Dorsolateral prefrontal cortex (tissue), 122 donors: ENCODE measurements at places on chromosomes 7 and 10.

GRCh38 chr10:96374639-96374984, 15.8 kb upstream of the OPALIN start:
- peak; percentile 30 for DNase-seq

DNA sequence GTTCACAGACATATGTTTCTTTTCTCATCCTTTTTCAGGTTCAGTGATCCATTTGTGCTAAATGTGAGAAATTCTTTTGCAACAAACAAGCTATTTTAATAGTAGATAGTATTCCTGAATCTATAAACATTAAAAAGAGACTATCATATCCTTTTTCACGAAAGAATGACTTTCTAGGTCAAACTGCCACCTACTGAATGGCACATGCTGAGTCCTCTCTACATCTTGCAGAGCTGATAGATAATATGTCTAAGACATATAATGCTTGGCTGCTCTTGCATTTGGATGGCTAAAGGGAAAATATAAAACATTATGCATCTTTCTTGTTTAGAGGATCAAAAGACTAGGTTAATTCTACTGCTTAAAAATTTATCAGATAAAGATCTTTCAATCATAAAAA, 114.1 kb upstream of the SLC26A5 start:
- DNase-seq = no peak

DNA sequence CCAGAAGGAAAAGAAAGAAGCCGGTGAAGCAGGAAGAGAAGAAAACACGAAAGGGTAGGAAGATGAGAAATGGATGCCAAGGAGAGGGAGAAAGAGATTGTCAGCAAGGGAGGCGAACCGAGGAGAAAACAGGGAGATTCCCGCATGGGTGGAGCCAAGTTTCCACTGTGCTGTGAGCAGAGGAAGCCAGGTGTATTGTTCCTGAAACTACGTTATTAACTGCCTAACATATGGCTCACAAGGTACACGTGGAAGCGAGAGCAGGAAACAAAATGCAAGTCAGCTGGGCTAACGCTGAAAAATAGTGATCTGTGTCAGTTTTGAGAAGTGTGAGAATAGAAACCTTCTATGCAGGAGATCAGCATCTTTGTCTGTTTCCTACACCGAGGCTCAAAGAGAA, 20.4 kb upstream of the HIPK2 start:
- DNase-seq = no peak

DNA sequence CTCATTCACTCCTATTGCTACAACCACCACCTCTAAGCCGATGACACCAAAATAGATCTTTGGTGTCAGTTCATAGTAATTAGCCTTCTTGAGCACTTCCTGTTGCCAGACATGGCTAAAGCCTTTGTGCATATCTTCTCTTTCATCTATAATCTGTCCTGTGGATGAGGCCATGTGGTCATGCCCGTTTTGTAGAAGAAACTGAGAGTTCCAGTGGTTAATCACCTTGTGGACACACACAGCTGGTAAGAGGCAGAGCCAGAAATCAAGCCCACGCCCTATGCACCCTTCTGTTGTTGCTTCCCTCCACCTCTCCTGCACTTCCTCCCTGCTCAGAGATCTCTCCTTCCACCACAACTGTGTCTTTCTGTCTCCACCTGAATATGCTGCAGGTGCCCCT, 285.1 kb upstream of the PFKP start:
- DNase-seq = no peak

- DNase-seq = no peak
Observed at GRCh38 chr7:39507866-39508551, 58.2 kb upstream of the YAE1 start.

DNA sequence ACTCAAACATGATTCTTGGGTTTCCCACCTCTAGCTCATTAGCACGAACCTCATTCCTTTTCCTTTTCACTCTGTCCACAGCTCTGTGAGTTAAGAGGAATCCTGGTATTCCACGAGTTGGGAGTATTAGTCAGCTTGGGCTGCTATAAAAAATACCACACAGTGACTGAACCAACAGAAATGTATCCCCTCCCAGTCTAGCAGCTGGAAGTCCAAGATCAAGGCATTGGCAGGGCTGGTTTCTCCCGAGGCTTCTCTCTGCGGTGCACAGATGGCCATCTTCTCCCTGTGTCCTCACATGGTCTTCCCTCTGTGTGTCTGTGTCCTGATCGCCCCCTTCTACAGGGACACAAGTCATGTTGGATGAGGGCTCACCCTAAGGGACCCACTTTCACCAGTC, 261.6 kb downstream of the TNS3 start:
- DNase-seq = no peak

DNA sequence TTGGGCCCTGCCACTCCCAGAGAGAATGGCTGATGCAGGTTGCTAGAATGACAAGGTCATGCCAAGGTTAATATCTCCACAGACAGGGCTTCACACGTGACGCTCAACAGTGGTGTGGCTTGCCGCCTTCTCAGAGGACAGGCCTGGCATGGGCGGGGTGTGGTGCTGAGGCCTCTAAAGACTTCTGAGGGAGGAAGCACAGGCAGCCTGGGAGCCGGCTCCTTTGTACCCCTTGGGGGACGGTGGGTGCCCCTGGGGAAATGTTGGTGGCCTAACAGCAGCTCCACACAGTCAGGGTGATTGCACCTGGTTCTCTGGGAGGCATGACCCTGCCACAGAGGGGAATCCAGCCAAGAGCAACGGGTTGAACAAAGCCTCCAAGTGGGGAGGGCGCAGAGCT, 115.1 kb downstream of the PKD1L1 start:
- DNase-seq = no peak

GRCh38 chr7:154440651-154441050, 388.5 kb downstream of the DPP6 start:
- no peak for DNase-seq

DNA sequence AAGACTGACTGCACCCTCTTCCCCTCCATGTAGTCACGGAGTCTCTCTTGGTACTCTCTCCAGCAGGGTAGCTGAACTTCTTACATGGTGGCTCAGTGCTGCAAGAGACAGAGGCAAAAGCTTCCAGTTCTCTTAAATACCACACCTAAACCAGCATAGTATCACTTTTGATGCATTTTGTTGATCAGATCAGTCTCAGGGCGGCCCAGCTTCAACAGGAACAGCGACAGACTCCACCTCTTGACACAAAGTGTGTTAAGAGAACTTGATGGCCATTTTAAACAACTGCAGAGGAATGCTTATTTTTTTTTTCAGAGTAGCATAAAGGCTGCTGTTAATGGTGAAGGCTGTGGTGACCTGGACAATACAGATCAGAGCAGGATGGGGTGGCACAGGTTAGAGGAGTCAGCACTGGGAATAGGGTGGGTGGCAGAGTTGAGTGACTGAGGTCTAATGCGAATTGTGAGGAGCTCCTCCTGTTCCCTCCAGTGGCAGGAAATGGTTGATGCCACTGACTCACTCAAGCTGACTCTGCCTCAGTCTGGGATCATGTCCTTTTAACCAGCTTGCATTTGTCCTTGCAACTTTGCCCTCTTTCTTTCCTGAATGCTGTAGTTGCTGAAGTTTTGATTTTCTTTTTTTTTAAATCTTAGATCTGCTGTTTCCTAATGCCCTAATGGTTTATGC, 17.3 kb downstream of the MGAM start:
- DNase-seq = no peak

- DNase-seq = no peak
Observed at GRCh38 chr7:31857172-31857571, 170.2 kb downstream of the PPP1R17 start.
